Left forelimb (tissue), 1 donor: ENCODE measurements at places on chromosomes 5 and 9.

DNA sequence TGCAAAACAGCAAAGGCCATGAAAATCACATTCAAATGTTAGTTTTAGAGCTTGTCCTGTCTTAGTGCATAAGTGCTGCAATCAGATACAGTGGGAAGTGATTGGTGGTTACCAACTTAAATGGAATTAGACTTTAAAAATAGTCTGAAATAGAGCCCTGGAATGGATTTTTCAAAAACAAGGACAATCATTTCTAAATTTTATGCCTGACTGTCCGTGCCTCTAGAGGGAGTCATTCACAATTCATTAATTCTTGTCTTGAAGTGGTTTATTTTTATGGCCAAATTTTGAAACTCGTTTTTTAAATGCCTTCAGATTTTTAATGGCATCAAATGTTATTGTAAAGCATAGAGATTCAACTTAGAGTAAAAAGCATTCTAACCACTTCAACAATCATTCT, 561.8 kb upstream of the DAB2 start:
- no peak for DNase-seq

- DNase-seq, result no peak
Observed at GRCh38 chr5:159765135-159765433, 151.2 kb upstream of the ADRA1B start.

- DNase-seq, result no peak
Observed at GRCh38 chr5:107104040-107104995, 566.4 kb downstream of the EFNA5 start.

GRCh38 chr5:139381837-139382761, 998 bp downstream of the SLC23A1 start:
- no peak for DNase-seq

- DNase-seq, result no peak
Observed at GRCh38 chr5:168658394-168658793, 79.2 kb upstream of the PANK3 start.

DNA sequence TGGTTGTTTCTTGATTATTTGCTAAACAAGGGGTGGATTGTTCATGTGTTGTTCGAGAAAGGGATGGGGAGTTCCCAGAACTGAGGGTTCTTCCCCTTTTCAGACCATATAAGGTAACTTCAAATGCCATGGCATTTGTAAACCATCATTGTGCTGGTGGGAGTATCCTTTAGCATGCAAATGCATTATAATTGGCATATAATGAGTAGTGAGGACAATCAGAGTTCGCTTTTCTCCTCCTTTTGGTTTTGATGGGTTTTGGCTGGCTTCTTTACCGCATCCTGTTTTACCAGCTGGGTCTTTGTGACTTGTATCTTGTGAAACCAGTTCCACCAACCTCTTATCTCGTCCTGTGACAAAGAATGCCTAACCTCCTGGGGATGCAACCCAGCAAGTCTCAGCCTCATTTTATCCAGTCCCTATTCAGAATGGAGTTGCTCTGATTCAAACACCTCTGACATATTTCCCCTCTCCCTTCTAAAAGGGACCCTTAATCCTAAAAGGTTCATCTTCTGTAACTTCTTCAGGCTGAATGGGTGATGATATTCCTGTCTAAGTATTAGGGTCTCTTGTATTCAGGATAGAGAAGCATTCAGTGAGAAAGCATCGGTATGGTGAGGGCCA, 8.7 kb upstream of the FBN2 start:
- DNase-seq, result no peak

- no peak for DNase-seq
Observed at GRCh38 chr5:89072842-89073672, 190.1 kb upstream of the MEF2C start.

DNA sequence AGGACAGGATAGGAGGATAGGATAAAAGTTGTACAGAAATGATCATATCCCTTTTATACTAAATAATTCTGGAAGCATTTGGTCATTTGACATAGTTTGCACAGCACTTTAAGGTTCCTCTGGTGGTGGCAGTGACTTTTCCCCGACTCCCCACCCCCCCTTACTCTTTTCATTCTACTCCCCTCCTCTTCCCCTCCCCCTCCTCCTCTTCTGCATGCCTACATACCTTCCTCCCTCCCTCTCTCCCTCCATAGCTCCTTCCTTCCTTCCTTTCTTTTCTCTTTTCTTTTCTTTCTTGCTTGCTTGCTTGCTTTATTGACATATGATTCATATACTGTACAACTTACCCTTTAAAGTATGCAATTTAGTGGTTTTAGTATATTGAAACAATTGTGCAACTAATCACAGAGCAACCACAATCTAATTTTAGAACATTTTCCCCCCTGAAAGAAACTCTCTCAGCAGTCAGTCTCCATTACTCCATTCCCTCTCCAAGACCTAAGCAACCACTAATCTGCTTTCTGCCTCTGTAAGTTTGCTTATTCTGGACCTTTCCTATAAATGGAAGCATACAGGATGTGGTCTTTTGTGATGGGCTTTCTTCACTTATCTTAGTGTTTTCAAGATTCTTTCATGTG, 159.0 kb downstream of the HACD4 start:
- DNase-seq, result no peak

DNA sequence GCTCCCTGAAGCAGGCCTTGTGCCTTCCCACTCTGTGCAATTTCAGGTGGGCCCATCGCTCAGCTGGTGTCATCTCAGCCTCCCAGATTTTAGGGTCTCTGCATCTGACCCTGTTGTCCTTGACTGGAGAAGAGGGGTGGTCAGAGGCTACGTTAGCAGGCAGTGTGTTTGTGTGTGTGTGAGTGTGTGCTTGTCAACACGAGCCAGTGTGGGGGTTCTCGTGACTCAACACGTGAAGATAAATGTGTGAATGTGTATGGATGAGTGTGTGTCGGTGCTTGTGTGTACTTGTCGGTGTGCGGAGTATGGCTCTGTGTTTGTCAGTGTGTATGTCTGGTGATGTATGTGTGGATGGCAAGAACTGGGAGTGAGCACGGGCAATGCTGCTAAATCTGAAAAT, 142.6 kb upstream of the KLF4 start:
- no peak for DNase-seq

DNA sequence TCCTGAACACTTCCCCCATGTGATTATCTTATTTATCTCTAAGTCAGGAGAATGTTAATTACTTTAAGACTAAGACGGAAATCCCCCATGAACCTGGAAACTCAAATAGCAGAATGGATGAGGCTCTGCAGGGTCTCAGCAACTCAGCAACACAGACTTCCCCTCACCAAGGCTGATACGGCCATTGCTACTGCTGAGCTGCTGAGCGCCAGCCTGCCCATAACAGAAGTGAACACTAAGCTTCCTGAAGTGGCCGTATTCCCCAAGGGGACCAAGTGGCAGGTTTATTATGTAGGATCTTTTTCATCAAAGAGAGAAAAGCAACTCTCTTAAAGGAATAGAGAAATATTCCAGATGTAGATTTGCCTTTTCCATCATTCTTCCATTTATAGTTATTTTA, 311.1 kb downstream of the RFX3 start:
- DNase-seq, result no peak

GRCh38 chr5:139653616-139654015, 5.5 kb downstream of the CXXC5 start:
- no peak for DNase-seq

- no peak for DNase-seq
Observed at GRCh38 chr5:163567811-163568210, 62.4 kb downstream of the MAT2B start.

DNA sequence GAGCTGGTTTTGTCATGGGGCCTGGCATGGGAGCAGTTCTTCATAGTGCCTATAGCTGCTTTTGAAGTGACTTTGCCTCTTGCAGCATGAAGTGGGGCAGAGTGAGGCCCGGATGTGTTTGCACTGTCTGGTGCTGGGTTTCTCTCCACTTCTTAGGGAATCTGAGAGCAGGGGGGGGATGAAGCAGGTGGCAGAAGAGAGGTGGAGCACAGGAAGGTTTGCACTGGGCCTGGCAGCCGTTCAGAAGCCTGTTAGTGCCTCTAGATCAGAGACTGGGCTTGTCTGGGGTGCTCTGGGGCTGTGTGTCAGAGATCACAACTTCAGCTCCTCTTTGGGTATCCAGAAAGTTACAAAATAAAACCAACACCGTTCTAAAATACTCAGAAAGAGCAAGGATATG, 18.4 kb downstream of the USP20 start:
- no peak for DNase-seq

GRCh38 chr5:133240425-133241091, 188.7 kb downstream of the HSPA4 start:
- no peak for DNase-seq

DNA sequence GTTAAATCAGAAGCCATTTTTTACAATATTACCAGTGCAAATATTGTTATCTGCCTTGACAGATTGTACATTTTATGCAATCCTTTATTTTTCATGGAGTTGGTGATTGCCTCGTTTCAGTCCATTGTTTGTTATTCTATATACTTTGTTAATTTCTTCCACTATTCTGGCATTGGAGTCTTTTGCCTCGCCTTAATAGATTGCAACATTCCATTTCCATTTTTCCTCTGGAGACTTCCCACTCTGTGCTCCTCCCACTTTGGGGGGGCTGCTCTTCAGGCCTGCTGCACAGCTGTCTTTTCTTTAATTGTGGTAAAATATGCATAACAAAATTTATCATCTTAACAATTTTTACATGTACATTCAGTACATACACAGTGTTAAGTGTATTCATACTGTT, 4.4 kb upstream of the DCAF10 start:
- DNase-seq, result no peak
